ENCODE measurements at places on chromosomes 5 and 9.

GRCh38 chr9:105194234-105194633 is 50.2 kb upstream of the SLC44A1 start:
- no peak for DNase-seq

- DNase-seq: no peak
Measured at GRCh38 chr9:121339437-121339836, 30.6 kb downstream of the STOM start.

- no peak for DNase-seq
Measured at GRCh38 chr5:119343766-119344165, 12.1 kb upstream of the TNFAIP8 start.

GRCh38 chr5:130206686-130207085 is 302.4 kb downstream of the CHSY3 start:
- no peak for DNase-seq

DNA sequence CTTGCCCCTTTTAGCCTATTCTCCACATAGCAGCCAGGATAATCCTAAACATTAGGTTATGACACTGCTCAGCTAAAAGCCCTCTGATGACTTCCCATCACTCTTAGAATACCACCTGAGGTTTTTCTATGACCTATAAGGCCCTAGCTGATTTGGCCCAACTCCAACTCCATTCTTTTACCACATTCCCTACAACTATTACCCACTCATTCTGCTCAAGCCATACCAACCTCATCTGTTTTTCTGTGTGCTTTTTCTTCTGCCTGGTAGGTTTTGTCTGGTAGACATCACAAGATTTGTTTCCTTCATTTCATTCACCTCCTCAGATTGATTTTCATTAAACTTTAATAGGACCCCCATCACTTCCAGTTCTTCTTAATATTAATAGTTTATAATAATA is 12.5 kb upstream of the FCHO2 start:
- no peak for DNase-seq

DNA sequence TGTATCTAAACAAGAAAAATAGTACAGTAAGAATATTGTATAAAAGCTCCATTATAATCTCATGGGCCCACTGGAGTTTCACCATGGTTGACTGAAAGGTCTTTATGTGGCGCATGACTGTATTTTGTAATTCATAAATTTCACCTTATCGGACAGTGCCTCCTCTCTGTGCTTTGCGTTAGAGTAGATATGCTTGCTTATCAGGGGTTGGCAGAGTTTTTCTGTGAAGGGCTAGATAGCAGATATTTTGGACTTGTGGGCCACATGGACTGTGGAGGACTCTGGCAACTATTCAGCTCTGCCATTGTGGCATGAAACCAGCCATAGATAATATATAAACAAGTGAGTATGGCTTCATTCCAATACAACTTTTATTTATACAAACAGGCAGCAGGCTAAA is 23.2 kb downstream of the GAPVD1 start:
- no peak for DNase-seq

- no peak for DNase-seq
Measured at GRCh38 chr9:13900449-13900848, 413.5 kb downstream of the NFIB start.

DNA sequence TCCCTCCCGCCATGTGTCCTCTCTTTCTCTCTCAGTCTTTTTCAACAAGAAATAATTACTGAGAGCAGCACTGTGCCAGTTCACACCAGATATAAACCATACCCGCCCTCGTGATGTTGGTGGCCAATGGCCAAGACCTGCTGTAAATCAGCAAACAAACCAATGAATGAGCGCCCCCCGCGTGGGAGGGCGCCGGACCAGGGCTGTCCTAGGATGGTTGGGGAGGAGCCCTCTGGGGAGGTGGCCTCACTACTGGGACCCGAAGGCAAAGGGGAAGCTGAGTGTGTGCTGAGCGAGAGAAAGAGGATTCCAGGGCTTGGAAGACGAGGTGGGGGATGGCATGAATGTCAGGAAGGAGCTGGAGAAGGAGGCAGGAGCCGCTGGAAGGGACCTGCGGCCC is 51.2 kb upstream of the BARHL1 start:
- DNase-seq: no peak

DNA sequence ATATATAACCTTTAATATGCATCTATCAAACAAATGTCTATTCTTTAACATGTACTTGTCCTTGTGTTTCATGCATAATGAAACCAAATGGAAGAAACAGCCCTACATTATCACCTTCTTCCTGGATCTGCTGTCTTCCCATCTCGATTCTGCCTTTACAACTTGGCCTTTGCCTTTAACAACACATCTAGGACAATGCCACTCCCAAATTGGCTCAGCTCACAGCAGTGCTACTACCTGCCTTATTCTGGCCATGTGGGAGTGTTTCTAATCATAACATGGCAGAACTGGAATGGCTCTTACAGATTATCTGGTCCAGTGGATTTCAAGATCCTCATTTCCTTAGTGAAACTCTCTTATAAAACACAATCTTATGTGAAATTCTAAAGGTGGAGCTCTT is 176.5 kb downstream of the CARTPT start:
- DNase-seq: no peak

Measured in globus pallidus (tissue), 1 donor.